Activated CD4-positive, CD25-positive, alpha-beta regulatory T cell (primary cell): ENCODE measurements at places on chromosomes 7 and 10.
A peak's percentile ranks its signal among the peaks of the same experiment; 100 is the strongest.

DNA sequence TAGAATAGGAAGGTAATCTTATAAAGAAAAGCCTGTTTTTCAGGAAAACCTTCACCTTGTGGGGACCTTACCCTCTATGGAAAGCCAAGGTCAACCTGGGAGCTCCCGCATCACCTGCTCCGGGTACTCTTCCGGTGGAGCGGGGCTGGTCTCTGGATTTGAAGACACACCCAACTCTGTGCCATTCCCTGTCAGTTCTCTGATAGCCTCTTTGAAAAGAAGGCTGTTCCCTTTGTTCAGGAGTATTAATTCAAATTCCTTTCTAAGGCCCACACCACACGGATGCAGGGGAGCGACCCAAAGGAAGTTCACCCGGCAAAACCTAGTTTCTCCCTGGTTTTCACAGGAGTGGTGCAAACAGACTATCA, 10.7 kb downstream of the CTBP2 start:
- DNase-seq = no peak

DNA sequence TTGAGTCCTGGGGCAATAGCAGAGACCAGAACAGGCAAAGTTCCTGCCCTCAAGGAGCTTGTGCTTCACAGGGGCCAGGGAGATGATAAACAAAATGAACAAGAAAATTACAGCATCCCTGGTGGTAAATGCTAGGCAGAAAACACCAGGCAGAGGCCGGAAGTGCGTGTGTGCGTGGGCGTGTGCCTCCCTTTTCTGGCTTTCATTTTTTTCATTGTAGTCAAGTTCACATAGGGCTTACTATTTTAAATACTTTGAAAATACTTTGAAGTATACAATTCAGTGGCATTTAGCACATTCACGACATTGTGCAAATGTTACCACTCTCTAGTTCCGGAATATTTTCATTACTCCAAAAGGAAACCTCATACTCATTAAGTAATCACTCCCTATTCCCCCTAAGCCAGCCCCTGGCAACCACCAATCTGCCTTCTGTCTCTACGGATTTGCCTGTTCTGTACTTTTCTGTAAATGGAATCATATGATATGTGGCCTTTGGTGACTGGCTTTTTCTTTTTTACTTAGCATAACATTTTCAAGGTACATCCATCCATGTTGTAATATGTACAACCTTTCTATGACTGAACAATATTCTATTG, 88.1 kb upstream of the PDCD4 start:
- DNase-seq = peak; percentile 39

GRCh38 chr10:128035557-128035973, 90.7 kb downstream of the MKI67 start:
- peak; percentile 42 for DNase-seq

DNA sequence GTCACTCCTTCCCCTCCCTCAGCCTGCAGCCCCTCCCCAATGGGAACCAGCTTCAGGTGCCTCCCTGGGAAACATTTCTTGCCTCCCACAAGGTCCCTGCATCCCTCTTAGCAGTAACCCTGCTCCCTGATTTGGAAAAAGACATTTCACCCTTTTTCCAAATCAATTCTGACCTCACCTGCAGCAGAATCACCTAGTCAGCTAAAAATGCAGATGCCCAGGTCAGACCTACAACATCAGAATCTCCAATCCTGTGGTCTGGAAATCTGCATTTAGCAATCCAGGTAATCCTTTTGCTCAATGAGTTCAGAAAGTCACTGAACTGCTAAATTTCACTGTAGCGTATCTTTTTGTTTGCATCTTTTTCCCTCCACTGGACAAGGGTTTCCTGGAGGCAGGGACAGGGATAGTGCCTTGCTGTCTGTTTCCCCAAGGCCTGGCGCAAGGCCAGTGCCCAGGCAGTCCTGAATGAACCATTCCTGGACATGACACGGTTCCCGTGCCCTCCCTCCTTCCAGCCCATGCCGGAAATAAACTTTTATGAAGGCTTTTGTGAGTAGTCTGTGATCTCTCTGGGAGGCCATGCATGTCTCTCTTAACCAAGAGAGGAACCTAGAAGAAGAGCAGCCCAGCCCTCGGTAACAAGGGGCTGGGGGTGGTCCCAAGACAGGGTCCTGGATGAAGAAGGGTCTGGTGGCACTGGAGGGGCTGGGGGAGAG, 44.0 kb downstream of the COL13A1 start:
- DNase-seq = no peak

DNA sequence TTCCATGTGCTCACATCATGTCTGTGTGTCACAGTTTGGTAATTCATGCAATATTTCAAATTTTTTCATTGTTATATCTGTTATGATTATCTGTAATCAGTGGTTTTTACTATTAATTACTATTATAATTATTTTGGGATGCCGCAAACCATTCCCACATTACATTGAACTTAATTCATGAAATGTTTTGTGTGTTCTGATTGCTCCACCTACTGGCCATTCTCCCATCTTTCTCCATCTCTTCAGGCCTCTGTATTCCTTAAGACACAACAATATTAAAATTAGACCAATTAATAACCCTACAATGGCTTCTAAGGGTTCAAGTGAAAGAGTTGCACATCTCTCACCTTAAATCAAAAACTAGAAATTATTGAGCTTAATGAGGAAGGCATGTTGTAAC, 398.5 kb downstream of the PCDH15 start:
- no peak for DNase-seq

GRCh38 chr10:90920986-90921666, at the start of gene ANKRD1:
TSS of gene ANKRD1 (minus strand) at chr10:90921087. CDS start at chr10:90921027, 60 bp downstream.
- no peak for DNase-seq
